OCI-M1 (cell line): ENCODE measurements at places on chromosomes 16 and 17.
A peak's percentile ranks its signal among the peaks of the same experiment; 100 is the strongest.

DNA sequence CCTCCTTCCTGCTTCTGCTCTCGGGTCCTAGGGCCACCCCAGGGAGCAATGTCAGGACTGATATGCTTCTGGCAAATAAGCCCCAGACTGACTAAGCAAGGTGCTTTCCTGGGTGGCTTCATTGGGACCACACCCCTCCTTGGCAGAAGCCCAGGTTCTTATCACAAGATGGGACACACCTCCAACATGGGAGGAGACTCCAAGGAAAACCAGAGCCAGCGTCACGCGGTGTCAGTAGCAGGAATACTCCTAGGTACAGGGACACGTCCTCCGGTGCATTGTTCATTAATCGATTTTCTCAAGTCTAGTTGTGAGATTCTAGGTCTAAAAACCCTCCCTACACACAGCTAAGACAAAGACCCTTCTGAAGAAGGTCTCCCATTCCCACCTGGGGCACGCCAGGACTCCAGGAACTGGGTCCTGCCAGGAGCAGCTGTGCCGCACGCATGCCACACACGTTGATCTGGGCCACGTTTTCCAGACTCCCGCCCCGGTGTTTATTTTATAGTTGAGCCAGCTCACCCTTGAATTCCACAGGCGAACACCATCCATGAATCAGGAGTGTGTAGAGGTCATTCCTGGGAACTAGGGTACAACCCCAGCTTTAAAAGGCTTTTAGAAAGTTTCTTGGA is 30.8 kb downstream of the FA2H start:
- DNase-seq, result peak; percentile 17

GRCh38 chr16:2981899-2982250 is 1.6 kb upstream of the PKMYT1 start:
- DNase-seq, result no peak

- no peak for DNase-seq
These were observed 65.2 kb downstream of the XPO6 start for GRCh38 chr16:28146536-28146935.

DNA sequence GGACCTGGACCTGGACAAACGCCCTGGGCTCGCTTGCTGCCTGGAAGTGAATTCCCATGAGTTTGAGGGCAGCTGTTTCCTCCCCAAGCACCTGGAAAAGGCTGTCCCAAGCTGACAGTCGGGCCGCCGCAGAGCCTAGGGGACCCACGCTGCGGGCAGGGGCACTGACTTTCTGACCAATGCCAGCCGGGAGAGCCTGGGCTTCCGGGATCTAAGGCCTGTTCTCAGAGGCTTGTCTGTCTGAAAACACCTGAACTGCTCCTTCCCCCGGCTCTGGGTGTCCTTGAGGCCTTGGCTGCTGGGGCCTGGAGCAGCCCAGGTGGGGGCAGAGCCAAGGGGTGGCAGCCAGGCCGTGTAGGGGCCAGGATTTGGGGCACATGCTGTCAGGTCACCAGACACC is 72.6 kb downstream of the LMF1 start:
- DNase-seq, result no peak

GRCh38 chr16:61148930-61149329 is 887.3 kb downstream of the CDH8 start:
- DNase-seq, result peak; percentile 44

GRCh38 chr16:84284154-84284722 is 10.4 kb upstream of the WFDC1 start:
- DNase-seq, result no peak

- no peak for DNase-seq
These were observed 37.2 kb upstream of the NGFR start for GRCh38 chr17:49457564-49458535.

DNA sequence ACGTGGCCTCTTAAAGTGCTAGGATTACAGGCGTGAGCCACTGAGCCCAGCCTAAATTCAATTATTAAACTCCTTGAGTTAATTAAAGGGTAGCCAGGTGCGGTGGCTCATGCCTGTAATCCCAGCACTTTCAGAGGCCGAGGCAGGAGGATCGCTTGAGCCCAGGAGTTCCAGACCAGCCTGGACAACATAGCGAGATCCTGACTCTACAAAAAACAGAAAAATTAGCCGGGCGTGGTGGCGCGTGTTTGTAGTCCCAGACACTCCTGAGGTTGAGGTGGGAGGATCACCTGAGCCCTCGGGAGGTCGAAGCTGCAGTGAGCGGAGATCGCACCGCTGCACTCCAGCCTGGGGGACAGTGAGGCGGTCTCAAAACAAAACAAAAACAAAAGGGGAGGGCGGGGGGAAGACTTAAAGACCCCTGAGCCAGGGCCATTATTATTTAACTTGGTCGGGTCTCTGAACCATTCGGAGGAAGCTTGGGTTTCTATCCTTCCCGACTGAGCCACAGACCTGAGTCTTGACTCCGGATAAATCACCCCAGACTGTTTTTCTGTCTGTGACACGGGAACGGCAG is 19.5 kb downstream of the BCL7C start:
- no peak for DNase-seq

- no peak for DNase-seq
These were observed 17.4 kb upstream of the SUPT4H1 start for GRCh38 chr17:58369214-58370031.

GRCh38 chr16:84603940-84604339 is 13.9 kb downstream of the COTL1 start:
- no peak for DNase-seq

GRCh38 chr17:79263191-79263590 is 188.6 kb downstream of the ENGASE start:
- DNase-seq, result no peak

- DNase-seq, result peak; percentile 20
These were observed 1.2 kb downstream of the HDAC5 start for GRCh38 chr17:44121997-44122815.

DNA sequence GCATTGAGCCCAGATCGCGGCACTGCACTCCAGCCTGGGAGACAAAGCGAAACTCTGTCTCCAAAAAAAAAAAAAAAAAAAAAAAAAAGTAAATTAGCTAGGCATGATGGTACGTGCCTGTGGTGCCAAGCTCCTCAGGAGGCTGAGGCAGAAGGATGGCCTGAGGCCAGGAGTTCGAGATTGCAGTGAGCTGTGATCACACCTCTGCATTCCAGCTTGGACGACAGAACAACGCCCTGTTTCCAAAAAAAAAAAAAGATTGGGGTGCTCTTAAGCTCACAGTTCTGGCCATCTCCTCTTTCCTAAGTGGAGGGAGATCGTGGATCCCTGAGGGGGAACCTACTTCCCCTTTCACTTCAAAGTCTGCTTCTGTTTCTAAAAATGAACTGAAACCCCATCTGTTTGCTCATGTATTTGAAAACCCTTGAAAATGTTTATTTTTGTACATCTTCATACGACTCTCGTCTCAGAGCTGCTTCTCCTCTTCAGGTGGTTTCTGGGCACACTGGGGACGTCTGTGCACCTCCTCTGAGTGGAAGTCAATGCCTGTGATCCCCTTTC is 138.8 kb downstream of the PRKCA start:
- no peak for DNase-seq

GRCh38 chr16:31704138-31704537 is 169.5 kb upstream of the ZNF267 start:
- DNase-seq, result no peak

DNA sequence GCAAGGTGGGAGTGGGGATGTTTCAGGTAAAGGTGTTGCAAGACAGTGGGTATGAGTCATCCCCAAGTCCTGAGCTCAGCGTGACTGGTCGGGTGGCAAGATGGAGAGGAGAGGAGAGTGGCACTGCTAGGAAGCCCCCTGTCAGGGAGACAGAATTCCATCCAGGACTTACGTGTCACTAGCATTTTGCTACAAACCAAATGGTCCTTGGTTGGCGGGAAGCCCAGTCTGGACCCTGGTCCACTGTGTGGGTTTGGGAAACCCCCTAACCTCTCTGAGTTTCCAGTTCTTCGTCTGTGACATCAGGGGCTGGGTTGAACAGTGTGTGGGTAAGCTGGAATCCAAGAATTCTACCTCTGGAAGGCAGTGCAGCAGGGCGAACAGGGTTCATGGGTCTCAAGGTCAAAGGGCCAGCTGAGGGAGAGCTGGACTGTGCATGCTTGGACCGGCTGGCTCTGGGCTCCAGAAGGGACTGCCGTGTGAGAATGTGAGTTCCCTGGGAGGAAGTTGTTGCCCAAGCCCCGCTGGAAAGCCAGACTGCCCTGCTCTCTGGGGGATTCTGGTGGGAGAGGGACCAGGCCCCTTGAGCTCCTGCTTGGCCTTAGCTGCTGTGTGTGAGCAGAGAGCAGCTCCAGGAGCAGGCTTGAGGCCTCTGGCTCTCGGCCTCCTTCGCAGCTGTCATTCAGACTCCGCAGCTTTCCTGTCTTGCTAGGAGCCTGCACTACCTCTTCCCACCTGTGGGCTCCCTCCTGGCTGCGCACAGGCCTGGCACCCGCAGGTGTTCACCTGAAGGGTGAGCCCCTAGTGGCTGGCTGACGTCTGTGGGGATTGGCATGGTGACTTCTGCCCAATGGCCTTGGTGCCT is 84.6 kb downstream of the NT5M start:
- no peak for DNase-seq

DNA sequence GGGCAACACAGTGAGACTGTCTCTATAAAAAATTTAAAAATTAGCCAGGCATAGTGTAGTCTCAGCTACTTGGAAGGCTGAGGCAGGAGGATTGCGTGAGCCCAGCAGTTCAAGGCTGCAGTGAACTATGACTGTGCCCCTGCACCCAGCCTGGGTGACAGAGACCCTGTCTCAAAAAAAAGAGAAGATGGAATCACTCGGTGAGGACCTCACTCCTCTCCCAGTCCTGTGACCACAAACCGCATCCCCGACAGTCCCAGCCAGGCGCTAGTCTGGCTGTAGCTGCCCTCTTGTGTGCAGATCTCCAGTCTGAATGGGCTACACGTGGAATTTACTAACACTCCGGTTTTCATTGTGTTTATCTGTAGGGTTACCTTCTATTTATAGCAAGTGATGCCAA is 11.1 kb downstream of the DEXI start:
- DNase-seq, result peak; percentile 46

DNA sequence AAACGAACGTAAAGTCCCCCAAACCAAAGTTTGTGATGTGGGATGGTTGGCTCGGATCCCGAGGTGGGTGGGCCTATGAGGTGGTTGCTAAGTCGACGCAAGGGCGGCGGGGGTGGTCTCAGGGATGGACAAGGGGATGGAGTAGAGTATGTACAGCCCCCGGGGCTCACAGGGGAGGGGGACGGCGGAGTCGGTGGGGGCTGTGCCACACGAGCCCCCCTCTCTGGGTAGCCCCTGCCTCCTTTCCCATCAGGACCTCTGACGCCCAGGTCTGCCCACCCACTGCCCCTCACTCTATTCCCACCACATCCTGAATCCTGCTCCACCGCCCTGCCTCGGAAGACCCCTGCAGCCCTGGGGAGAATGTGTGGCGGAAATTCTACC is 15.2 kb downstream of the IL34 start:
- DNase-seq, result no peak

DNA sequence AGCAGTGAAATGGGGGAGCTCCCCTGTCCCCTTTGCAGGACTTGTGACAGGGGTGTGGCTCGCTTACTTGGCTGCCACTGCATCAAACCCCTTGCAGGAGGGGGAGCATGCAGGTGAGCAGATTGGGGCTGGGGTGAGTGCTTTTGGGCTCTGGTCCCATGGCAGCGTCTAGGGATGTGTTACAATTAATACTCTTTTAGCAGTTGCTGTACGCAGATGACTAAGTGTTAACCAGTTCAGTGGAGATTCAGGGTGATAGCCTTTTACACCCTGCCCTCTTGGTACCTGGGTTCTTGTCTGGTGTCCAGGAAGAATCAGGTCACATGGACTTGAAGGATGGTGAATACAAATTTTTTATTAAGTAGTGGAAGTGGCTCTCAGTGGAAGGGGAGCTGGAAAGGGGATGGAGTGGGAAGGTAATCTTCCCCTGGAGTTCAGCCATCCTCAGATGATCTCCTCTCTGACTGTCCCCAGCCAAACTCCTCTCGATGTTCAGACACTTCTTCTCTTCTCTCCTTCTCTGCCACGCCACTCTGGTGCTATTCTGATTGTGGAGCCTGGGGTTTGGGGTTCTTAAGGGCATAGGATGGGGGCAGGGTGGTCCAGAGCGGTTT is 100.1 kb downstream of the MARF1 start:
- no peak for DNase-seq

DNA sequence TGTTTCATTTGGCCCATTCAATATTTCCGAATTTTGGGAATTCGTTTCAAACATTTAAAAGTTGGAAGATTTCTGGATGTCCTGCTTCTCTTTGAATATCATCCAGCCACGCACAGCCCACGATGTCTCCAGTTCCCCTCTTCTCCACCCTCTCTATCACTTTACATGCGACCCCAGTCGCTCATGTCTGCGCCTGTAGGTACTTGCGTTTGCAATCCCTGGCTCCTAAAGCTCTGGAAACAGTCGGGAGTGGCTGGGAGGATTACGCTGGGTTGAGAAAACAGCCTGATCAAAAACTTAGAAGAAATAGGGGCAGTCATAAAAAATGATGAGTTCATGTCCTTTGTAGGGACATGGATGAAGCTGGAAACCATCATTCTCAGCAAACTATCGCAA is 1.5 kb upstream of the SBK1 start:
- DNase-seq, result no peak

DNA sequence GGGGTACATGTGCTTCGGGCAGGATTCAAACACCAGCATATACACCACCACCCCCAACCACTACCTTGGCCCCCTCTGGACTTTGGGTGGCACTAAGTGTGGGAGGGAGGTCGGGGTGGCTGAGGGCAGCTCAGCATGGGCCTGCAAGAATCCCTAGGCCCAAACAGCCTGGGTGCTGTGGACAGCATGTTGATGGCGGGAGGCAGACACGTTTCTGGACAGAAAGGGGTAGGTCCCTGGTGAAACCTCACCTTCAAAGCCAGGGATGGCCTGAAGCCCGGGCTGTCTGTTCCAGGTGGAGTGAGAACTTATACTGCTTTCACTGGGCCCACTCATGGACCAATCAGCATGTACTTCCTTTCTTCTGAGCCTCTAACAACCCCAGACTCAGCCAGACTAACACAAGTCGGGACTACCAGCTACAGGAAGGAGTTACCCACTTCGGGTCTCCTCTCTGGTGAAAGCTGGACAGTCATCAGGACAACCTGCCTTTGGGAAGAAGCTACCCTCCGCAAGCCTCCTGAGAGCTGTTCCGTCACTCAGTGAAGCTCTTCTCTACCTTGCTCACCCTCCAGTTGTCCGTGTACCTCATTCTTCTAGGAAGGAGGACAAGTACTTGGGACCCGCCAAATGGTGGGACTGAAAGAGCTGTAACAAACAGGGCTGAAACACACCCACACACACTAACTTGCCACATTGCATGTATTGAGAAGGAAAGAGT is 203.0 kb downstream of the CPPED1 start:
- DNase-seq, result no peak

DNA sequence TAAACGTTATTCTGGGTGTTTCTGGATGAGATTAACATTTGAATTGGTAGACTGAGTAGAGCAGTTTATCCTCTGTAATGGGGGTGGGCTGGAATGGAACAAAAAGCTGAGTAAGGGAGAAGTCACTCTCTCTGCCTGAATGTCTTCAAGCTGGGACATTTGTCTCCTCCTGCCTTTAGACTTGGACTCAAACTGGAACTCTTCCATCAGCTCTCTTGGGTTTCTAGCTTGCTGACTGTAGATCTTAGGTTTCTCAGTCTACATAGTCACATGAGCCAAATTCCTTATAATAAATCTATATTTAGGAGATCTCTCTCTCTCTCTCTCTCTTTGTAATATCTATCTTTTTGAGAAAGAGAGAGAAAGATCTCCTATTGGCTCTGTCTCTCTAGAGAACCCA is 553.3 kb upstream of the CDH11 start:
- DNase-seq, result no peak

GRCh38 chr16:25024900-25025299 is 9.7 kb upstream of the ARHGAP17 start:
- no peak for DNase-seq
